Testis (tissue), 5 donors: ENCODE measurements at places on chromosomes 1 and 21. TPM values are rescaled to one million over a fixed set of nuclear protein-coding genes. Genes with fewer than 3 reads are reported as not detected.

HSF2BP gene
- 36.3 TPM for total RNA-seq

SPRR1A gene
- total RNA-seq = not detected

CHI3L2 gene
- total RNA-seq = 5.0 TPM

FLG2 gene
- 0.31 TPM for total RNA-seq

RBBP5 gene
- 20.3 TPM for total RNA-seq

IL24 gene
- not detected for total RNA-seq

HAO2 gene
- not detected for total RNA-seq

RGSL1 gene
- 12.6 TPM for total RNA-seq

FCRL5 gene
- 1.6 TPM for total RNA-seq

AIRE gene
- 0.68 TPM for total RNA-seq

DSCAM gene
- total RNA-seq = 2.0 TPM

LMX1A gene
- total RNA-seq = 0.62 TPM

PCNX2 gene
- total RNA-seq = 28.9 TPM

CFHR3 gene
- not detected for total RNA-seq

TDRD5 gene
- 26.1 TPM for total RNA-seq

FCRL2 gene
- 0.16 TPM for total RNA-seq

TMEM82 gene
- total RNA-seq = not detected

COX20 gene
- 60.6 TPM for total RNA-seq

CNKSR1 gene
- total RNA-seq = 9.6 TPM

SMCP gene
- 786 TPM for total RNA-seq

AVPR1B gene
- not detected for total RNA-seq

S100A16 gene
- total RNA-seq = 158 TPM

TDRD10 gene
- 50.9 TPM for total RNA-seq

CCT3 gene
- total RNA-seq = 192 TPM

TAF13 gene
- total RNA-seq = 27.9 TPM

C1orf226 gene
- 7.5 TPM for total RNA-seq

NFASC gene
- total RNA-seq = 13.9 TPM

OR10J1 gene
- total RNA-seq = 3.0 TPM

YTHDF2 gene
- total RNA-seq = 89.4 TPM

DDR2 gene
- 9.2 TPM for total RNA-seq

PIAS3 gene
- 40.1 TPM for total RNA-seq

FAM131C gene
- 1.2 TPM for total RNA-seq

ANXA9 gene
- 5.1 TPM for total RNA-seq

UBE2U gene
- total RNA-seq = 16.9 TPM

PCP4L1 gene
- 0.79 TPM for total RNA-seq

C4BPA gene
- 0.24 TPM for total RNA-seq

SPRR2F gene
- total RNA-seq = not detected

AGRN gene
- total RNA-seq = 99.4 TPM

WNT9A gene
- total RNA-seq = 4.3 TPM

NTNG1 gene
- total RNA-seq = 1.8 TPM

NEGR1 gene
- 2.9 TPM for total RNA-seq

RGS16 gene
- 1.3 TPM for total RNA-seq

DEPDC1 gene
- 7.7 TPM for total RNA-seq

FNDC5 gene
- total RNA-seq = 9.4 TPM

NUP210L gene
- total RNA-seq = 23.0 TPM

CFAP57 gene
- total RNA-seq = 22.9 TPM

NT5C1A gene
- 2.1 TPM for total RNA-seq

MASP2 gene
- 0.31 TPM for total RNA-seq

KPNA6 gene
- total RNA-seq = 64.6 TPM

NBPF4 gene
- total RNA-seq = 2.5 TPM

LINGO4 gene
- total RNA-seq = 3.5 TPM

SOX13 gene
- total RNA-seq = 33.4 TPM

IARS2 gene
- 62.9 TPM for total RNA-seq

OR2L2 gene
- total RNA-seq = 0.56 TPM

KRTAP19-4 gene
- total RNA-seq = not detected

ZNF593OS gene
- total RNA-seq = not detected
